Suppressor macrophage treated with lipopolysaccharide for 4 hours (primary cell): ENCODE measurements at places on chromosomes 3 and 15.

GRCh38 chr3:88000853-88001252 is 58.0 kb downstream of the CGGBP1 start:
- no peak for DNase-seq

DNA sequence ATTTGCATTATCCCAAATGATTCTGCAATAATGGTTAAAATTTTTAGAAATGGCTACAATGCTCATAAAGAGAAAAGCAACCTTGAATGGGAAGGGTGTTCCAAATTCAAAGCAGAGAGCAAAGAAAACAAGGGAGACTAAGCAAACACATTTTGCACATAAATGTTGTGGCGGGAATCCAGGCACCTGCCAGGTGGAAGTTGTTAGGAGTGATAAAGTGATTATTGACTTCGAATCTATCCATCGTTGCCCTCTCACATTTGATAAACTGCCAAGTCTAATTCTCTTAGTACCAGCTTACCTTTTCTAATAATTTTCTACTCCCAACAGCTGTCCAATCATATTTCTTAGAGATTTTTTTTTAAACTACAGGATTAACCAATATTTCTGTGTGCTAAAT is 244.5 kb downstream of the CACNA2D3 start:
- DNase-seq = no peak

DNA sequence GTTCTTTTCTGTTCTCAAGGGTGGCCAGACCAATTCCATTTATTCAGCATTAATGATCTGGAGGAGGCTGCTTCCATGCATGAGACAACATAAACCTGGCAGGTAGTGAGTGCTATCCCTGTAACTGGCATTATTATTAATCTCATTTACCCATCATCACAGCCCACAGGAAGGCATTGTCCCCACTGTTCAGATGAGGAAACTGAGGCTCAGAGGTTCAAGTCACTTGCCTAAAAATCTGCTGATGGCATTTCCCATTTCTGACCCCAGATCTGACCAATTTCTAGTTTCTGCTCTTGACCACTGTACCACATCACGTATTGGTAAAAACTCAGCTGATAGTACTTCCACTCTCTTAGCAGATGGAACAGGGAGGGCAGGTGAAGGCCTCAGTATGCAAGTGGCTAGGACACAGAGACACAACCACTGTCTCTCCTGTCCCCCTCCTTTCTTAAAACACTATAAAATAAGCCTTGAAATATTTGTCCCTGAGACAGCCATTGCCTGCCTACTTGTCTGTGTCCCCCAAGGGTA is 36.1 kb downstream of the TRANK1 start:
- no peak for DNase-seq

DNA sequence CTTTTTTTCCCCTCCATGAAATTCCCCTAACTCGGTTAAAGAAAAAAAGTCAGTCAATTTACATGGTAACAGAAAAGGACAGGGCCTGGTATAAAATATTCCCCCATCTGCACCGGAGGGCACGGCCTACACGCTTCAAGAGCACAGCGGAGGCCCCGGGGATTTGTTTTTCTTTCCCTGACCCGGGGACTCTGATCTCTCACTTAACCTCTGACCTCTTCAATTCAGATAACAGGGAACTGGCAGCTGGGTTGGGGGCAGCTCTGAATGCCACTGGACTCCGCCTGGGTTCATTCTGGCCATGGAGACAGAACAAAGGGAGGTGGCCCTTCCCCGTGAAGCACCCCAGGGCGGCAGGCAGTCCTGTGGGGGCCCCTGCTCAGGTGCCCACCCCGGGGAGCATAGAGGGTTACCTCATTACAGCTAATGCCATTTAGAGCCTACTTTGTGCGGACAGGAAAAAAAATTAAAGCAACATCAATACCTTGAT is 257.5 kb downstream of the SHQ1 start:
- DNase-seq = no peak

GRCh38 chr3:184143327-184143726 is 8.2 kb downstream of the EIF2B5 start:
- DNase-seq = no peak

- DNase-seq = no peak
Observed at GRCh38 chr3:89159605-89160004, 52.2 kb downstream of the EPHA3 start.

DNA sequence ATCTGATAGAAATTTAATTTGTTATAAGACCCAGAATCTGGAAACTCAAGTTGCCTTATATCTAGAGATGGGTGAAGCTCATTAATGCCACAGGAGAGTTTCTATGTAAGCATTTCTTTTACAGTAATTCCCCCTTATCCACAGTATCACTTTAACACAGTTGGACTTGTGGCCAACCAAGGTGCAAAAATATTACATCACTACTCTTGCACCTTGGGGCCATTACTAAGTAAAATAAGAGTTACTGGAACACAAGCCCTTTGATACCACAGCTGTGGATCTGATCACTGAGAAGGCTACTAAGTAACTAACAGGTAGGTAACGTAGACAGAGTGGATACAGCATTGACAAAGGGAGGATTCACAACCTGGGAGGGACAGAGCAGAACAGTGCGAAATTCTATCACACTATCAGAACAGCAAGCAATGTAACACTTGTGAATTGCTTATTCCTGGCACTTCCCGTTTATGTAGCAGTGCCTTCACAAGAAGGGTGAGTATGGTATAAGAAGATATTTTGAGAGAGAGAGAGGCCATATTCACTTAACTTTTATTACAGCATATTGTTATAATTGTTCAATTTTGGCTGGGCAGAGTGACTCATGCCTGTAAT is 33.9 kb upstream of the TOPBP1 start:
- DNase-seq = no peak
